ENCODE measurements at places on chromosomes 1 and 21. TPM values are rescaled to one million over a fixed set of nuclear protein-coding genes. Genes with fewer than 3 reads are reported as not detected.

Gene LGR6
- not detected for total RNA-seq

- DNase-seq = no peak
Measured at GRCh38 chr1:156804572-156805243, 11.9 kb downstream of the SH2D2A start.

DNA sequence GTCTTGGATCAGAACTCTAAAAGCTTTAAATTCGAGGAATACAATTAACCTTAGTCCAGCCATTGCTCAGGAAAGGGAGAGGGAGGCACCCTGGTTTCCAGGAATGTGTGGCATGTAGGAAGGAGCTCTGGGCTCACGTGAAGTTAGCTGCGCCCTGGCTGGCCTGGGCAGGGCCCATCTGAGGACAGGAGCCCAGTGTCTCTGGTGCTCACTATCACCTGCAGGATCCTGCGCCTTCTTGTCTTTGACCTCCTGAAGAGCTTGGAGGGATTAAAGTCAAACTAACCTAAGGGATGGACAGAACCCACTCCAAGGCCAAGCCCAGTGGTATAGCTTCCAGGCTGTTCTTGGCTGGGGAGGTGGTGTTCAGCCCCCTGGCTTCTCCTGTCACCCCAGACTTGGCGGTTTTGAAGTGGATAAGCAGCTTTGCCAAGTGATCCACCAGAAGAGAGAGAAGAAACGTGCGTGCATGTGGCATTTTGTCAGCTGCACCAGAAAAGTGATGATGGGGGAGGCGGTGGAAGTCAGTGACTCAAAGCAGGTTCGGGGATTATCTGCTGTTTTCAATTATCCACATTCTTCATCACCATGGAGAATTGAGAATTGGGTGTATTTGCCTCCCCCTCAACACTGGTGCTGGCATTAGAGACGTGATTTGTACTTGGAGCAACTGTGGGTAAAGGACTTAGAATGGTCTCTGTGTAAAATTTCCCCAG, 11.9 kb upstream of the KCNN3 start:
- DNase-seq = no peak

- no peak for DNase-seq
Measured at GRCh38 chr1:63630238-63630637, 37.0 kb downstream of the PGM1 start.

DNA sequence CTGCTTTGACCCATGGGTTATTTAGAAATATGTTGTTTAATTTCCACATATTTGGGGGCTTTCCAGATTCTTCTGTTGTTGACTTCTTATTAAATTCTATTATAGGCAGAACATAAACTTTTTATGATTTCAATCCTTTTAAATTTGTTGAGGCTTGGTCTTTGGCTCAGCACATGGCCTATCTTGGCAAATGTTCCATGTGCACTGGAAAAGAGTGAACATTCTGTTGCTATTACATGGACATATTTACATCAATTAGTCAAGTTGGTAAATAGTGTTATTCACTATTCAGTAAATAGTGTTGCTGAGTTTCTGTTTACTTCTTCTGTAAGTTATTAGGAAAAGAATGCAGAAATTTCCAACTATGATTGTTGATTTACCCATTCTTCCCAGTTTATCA, 75.4 kb downstream of the ETS2 start:
- no peak for DNase-seq

DNA sequence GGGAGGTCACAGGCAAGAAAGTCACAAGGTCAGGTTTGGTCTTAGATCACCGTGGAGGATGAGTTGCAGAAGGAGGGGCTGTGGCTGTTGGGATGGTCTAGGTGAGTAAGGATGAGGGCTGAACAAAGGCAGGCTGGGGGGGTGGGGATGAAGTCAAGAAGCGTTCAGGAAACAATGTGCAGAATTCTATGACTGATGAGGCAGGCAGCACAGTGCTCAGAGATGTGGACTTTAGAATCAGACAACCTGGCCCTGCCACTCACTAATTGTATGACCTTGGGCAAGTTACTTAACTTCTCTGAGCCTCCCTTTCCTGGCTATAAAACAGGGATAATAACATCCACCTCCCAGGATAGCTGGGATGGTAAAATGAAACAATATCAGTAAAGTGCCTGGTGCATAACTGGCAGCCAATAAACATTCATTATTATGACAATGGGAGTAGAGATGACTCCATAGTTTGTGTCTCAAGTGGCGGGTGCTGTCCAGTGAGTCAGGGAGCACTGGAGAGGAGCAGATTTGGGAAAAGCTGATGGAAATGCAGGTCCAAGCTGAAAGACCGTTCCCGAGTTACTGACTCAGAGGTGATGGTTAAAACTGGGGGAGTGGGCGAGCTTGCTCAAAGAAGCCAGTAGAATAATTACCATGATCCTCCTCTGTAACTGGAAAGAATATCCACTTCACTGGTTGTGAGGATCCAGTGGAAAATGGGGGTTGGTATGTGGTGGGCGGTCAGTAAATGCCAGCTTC, 2.1 kb downstream of the TIE1 start:
- DNase-seq = no peak

DNA sequence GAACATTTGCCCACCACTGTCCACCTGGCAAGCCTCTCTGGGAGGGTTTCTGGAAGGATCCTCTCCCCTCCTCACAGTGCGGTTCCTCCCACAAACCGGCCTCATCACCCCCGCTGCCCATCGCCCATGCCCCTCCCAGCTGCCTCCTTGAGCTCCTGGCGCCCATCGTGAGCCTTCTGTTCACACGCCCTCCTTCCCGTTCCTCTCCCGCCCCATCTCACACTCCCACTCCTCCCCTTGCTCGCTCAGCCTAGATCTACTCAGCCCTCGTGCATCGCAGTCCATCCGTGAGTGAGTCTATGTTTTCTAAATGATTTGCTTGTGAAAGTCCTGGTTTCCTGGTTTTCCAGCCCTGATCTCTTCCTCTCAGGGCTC, 119.1 kb upstream of the C1orf174 start:
- no peak for DNase-seq

- no peak for DNase-seq
Measured at GRCh38 chr1:104082221-104082620, 332.5 kb downstream of the AMY1C start.

DNA sequence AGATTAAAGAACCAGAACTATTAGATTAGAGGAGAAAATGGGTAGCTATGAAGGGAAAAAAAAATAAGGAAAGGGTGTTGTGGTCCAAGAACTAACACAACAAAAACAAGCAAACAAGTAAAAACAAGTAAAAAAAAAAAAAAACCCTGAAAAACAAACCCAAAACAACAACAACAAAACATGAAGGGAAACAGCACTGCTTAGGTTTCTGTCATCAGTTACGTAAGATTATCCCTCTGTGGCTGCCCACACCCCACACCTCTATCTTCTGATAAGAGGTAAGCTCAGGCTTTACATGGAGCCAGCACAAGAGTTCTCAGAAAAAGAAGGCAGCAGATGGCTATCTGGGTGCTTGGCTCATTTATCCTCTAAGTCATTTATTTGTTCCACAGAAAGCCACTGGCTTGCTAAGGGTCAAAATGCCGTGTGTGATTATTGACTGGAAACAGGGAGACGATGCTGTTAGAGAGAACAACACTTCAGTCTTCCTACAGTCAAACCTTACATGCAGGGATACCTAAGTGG, 57.5 kb downstream of the KIAA0319L start:
- DNase-seq = no peak

Gene LCE1F
- total RNA-seq = not detected

Gene SMIM1
- total RNA-seq = 3.8 TPM

DNA sequence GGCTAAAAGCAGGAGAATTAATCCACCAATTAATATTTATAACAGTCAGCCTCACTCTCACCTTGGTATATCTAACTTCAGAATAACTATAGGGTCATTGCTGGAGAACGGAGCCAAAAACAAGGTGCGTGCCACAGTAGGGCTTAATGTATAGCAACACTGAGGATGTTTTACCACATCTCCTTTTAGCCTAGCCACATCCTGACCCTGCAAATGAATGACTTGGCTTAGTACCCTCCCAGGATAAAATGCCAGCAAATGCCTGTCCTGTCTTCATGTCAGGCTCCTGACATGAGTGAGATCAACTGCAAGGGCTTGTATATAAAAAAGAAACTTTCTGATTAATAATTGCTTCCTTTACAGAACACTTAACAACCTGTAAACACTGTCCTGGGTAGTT, 2.7 kb upstream of the CDC42BPA start:
- DNase-seq = no peak
